Large intestine (tissue), 12 donors: ENCODE measurements at places on chromosomes 3 and 15.
A peak's percentile ranks its signal among the peaks of the same experiment; 100 is the strongest.

GRCh38 chr15:58279106-58279505 is 140.9 kb downstream of the AQP9 start:
- DNase-seq: no peak

GRCh38 chr15:49270541-49271421 is 100.7 kb downstream of the GALK2 start:
- DNase-seq: no peak

DNA sequence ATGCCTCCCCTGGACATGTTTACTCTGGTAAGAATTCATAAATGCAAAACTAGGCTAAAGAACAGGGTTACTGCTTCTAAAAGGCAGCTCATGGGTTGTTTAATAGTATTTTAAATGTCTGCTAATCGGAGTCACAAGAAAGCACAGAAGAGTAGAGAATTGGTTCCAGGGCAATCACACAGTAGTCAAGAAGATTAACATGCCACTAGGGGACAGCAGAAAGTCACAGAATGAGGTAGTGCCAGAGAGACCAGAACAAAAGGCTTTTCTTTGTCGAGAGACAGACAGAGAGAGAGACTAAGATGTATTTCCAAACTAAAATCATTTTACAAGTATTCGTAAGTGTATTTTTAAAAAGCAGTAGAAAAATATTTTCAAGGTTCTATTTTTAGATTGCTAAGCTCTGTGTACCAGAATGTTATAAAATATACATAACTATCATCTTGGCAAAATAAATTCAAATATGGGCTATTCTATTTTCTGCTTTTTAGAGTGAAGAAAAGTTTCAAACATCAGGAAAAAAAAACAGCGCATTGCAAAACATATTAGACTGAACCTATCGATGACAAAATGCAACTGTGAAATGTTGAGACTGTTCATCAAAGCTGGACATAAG is 78.3 kb upstream of the CDIN1 start:
- peak; percentile 32 for DNase-seq

DNA sequence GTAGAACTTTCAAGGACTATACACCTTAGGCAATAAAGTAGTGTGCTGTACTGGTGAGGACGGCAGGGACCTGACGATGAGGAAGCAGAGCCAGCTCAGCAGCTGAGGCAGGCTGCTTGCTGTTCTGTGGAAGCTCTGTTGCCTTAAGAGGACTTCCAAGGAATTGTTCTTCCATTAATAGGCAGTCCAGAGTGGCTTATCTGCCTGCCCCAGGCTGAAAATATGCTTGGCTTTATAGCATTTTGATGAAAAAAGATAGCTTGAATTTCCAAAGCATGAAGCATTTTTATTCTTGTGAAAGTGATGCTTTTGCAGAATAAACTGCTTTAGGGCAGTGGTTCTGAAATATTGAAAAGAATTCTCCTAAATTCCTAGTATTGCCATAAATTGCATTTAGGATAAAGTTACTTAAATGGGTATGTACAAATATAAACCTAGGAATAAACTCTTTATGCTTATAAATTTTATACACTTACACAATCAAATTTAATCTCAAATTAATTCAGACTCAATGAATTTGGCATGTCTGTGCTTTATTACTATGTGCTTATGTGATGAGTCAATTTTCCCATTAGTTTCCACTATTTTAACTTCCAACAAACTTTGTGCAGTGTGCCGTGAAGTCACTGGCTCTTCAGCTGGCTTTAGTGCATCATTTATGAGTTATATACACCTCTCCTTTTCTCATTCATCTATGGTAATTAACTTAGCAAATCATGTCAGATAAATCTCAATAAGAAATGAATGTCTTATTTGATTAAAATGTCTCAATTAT is 231.0 kb upstream of the RASGRP1 start:
- DNase-seq: no peak

DNA sequence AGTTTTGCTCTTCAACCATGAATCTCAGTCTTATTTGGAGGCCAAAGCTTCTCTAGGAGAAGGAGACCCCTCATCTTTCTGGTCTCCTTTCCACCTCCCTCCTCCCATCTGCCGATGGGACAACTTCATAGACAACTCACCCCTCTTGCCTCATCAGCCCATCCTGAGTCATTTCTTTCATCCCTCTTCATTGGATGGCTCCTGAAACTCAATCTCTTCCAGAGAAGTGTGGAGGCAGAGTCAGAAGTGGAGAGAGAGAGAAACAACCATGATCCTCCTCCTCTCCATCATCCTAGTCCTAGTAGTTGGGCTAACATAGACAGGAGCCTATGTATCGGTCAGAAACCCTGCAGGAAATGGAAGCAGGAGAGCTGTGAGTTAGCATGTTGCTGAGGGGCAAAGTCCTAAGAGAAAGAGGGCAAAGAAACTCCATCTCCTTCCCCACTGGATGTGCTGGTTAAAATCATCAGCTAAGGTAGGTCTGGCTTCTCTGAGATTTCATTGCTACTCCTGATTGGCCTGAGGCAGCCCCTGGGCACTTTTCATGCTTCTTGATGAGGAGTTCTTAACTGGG is 21.3 kb upstream of the HCN4 start:
- peak; percentile 79 for DNase-seq

DNA sequence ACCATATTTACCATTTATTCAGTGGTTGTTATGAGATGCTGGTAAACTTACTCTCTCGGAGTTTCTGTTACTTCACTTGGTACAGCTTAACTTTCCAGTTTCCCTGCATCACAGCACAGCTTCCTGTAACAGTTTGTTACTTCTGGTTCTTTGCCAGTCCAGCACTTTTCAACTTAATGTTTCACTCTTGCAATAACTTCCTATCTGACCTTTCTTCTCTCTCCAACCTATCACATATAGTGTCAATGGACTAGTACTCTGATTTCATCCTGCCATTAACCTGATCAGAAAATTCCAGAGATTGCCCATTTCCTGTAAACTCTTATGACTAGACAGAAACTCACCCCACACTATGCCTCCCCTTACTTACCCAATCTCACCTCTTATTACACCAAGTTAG is 3.9 kb upstream of the ATP11B start:
- no peak for DNase-seq

- DNase-seq: no peak
Measured at GRCh38 chr3:172808969-172809546, 58.5 kb downstream of the ECT2 start.

GRCh38 chr3:23242106-23242505 is 39.0 kb downstream of the UBE2E2 start:
- DNase-seq: no peak

DNA sequence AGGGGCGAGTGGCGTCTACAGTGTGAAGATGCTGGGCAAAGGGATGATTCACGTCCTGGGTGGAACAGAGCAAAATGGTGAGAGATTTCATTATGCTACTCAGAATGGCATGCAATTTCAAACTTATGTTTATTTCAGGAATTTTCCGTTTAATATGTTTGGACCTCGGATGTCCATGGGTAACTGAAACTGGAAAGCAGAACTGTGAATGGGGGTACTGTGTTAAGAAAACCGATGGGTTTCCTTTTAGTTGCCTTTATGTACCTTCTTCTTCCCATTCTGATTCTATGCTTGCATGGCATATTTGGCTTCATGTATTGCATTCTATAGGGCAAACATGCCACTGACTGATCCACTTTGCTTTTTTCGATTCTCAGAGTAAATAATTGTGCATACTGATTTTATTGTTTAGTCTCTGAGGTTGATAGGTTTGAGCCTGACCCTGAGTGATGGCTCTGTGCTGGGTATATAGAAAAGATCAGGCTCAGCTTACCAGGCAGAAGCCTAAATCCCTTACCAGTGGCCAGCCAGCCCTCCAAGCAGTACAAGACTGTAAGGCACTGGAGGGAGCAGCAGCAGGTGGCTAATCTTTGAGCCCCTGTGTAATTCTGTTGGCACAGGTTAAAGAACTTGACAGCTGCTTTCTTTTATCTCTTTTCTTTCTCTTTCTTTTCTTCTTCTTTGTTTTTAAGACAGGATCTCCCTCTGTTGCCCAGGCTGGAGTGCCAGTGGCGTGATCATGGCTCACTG is 4.5 kb downstream of the QTRT2 start:
- no peak for DNase-seq

- DNase-seq: no peak
Measured at GRCh38 chr3:168275662-168276061, 179.9 kb upstream of the GOLIM4 start.

GRCh38 chr3:140403608-140404007 is 274.3 kb upstream of the TRIM42 start:
- no peak for DNase-seq

- no peak for DNase-seq
Measured at GRCh38 chr15:67202091-67202490, 52.4 kb downstream of the AAGAB start.

- DNase-seq: no peak
Measured at GRCh38 chr3:149816986-149817385, 4.0 kb downstream of the RNF13 start.

DNA sequence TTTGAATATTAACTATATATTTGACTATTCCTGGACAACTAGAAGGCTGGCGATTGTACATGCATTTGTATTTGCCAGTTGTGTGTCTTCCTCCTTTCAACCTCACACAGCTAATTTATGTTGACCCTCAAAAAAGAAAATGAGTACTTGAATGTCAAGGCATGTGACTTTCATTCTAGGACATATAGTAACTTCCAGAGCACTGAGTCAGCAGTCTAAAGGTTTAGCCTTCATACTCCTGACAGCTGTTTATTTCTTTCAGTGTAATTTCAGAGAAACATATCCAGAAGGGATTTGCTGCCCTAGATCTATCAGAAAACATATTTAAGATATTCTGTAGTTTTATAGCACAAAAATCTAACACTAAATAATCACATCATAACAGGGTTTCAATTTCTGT is 74.6 kb upstream of the GOLGA8J start:
- DNase-seq: no peak

GRCh38 chr3:183369117-183369516 is 59.3 kb downstream of the MCF2L2 start:
- DNase-seq: no peak

DNA sequence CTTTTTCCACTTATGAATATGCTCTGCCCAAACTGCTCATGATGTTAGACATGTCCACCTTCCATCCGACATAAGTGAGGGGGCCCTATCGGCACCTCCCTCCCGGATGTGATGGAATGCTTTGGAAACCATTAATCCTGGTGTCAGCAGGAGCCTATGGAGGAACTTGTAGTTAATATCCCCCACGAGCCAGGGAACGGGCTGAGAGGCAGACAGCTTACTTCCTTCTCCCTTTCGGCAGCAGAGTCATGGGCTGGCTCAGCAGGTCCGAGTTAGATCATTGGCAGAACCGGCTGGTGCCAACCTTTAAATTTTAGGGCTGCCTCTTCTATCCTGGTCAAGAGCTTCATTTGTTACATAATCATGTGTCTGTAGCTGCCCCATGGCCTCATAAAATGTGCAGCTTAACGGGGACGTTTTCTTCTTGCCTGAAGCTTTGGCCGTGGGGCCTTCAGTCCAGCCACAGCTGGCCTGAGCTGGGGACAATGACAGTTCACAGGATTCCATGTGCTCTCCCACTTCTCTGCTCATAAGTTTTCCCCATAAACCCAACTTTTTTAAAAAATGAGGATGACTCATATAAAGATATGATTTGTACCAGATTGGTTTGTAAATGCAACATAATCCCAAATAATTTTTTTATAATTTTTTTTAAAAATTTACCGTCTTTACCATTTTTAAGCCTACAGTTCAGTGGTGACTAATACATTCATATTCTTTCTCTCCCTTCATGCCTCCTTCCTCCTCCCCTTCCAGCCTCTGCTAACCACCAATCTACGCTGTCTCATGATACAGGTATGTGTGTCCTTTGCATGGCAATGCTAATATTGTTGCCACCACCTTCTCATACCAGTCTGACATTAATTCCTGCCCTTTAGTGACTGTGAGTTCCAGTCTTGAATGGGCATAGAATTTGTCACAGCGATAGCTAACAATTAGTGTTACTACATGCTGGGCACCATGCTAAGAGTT is 62.2 kb upstream of the RGMA start:
- DNase-seq: no peak

DNA sequence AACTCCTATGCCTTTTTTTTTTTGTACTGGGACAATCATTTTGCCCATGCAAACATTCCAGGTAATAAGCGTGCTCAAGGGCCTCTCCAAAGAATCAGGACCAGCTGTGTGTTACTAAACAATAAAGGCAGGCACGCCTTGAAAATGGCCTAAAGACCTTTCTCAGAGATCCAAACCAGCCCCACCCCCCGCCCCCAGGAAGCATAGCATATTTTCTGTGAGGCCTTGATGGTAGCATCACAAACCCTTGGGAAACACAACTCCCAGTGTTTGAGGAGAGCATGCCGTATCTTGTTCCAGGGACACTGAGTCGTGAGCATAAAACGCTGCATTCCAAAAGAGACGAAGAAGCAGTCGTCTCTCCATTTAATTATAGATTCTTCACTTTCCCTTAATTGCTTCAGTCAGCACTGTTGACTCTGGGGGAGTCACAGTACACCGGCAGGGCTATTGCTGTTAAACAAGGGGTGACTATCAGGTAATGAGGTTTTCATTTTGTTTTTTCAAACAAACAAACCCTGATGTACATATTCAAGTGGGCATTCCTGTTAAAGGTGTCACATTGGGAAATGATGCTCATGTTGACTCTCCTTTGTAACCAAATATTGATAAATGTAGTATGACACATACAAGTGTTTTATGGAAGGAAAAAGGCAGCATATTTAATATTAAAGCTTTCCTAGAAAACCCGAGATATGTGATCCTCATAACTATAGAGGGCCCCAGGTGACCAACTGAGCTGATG is 4.4 kb upstream of the TPM1 start:
- DNase-seq: no peak

GRCh38 chr3:22491344-22491743 is 711.8 kb upstream of the UBE2E2 start:
- no peak for DNase-seq

GRCh38 chr3:72162649-72163184 is 377.8 kb upstream of the PROK2 start:
- no peak for DNase-seq
